ENCODE measurements at places on chromosomes 3 and 15.

- peak; percentile 25 for DNase-seq
These were observed 682 bp downstream of the ITPKA start for GRCh38 chr15:41494190-41494921.

DNA sequence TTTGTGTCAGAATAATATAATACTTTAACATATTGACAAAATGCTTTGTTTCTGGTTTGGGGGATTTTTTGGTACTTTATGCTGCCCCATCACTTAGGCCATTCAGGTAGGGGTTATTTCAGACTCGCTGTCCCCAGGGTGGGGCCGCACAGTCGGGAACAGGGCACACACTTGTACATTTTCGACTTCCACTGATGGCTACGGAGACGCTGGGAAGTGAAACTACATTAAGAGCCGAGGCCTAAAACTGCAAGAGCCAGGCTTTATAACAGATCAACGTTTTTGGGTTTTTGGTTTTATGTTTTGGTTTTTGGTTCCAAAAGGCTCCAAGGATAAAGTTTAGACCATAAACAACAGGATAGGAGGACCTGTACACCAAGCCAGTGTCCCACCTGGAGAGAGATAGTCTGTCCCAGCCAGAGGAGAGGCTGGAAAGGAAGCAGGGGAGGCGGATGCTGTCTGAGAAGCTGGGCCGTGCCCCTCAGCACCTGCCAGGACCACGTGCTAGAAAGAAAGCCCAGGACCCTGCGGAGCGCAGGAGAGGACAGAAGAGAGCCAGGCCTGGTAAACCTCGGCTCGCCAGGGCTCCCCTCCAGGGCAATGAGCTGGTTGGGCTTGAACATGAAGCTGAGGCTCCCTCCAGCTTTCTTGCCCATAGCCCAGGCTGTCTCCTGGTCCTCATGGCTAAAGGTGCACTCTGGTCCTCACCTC is 111.7 kb downstream of the CHSY1 start:
- no peak for DNase-seq

GRCh38 chr3:72062017-72062416 is 277.1 kb upstream of the PROK2 start:
- DNase-seq, result no peak

DNA sequence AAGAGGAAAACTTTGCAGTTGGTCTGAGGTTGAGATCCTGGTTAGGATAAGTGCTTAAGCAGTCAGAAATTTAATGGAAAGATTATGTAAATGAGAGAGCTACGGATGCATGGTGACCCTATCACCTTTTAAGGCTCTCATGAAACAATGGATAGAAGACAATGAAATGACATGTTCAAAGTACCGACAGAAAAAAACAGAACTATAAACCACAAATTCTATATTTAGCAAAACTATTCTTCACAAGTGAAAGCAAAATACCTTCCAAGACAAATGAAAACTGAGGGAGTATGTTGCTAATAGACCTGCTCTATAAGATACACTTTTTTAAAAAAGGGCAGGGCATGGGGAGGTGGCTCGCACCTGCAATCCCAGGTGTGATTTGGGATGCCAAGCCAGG is 32.2 kb downstream of the DNAAF4 start:
- no peak for DNase-seq

DNA sequence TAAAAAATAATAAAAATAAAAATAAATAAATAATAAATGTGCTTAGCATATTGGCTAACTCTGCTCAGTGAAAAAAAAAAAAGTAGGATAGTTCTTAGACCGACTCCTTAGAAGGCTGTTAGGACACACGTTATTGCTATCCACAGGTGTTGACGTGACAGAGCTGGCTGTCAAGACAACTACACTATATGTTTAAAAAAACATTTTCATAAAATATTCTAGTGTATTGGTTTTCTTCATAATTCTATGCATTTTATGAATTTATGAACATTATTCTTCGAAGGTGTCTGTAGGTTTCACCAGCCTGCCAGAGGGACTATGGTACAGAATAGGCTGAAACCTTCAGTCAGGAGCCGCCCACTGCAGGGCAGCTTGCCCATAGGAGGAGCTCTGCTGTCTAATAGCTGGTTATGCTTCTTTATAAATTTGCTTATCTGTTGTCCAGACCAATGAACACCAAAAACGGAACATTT is 9.2 kb downstream of the TM4SF1 start:
- DNase-seq, result peak; percentile 73

DNA sequence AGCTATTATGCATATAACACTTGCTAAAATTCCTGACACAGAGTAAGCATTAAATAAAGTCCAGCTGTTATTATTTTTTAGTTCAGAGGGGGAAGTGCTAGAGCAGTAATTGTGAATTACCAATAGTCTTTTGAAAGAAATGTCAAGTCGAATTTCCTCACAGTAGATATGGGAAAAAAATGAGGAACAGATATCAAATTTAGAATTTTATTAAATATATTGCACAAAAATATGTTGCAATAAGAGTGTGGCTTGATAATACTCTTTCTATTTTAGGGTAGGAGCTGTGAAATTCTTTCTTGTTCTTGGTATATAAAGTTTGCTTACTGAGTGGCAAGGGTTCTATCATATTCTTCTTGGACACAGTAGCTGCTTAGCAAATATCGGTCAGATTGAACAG is 181.3 kb downstream of the NFKBIZ start:
- DNase-seq, result no peak

- no peak for DNase-seq
These were observed 191.5 kb upstream of the DPH6 start for GRCh38 chr15:35737441-35737840.

GRCh38 chr3:3160826-3161225 is 18.7 kb downstream of the CRBN start:
- no peak for DNase-seq

GRCh38 chr3:6862041-6862879 is 1.3 kb downstream of the GRM7 start:
- DNase-seq, result no peak

DNA sequence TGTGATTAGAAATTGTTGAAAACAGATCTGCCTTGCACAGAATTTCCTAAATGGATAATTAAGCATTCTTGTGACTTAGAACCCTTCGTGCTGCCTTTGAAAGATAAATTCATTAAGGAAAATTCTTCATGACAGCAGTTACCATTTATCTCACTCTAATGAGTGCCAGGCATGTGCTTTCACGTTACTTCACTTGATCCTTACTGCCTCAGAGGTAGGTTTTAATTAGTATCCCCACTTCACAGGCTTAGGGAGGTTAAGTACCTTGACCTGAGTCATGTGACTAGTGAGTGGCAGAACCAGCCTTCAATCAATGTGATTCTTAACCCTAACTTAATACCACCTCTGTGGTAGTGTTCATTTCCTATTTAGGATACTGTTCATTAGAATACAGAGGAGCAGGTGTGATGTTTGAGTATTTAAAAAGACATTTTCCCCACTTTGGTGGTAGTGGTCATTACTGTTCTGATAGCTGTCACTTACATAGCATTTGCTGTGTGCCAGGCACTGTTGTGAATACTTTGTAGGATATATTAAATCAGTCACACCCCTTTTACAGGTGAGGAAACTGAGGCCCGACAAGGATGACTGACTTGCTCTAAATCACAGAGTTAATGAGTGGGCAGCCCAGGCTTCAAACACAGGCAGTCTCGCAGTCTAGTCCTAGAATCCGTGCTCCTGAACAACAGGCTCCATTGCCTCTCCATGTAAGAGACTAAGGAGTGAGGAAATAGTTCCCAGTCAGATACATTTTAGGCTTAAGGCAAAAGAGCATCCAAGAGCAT is 57.9 kb downstream of the RLBP1 start:
- no peak for DNase-seq

GRCh38 chr3:64908251-64908685 is 220.5 kb upstream of the ADAMTS9 start:
- peak; percentile 43 for DNase-seq

GRCh38 chr3:48369693-48370332 is 2.2 kb upstream of the FBXW12 start:
- DNase-seq, result no peak

GRCh38 chr3:170734735-170735065 is 135.3 kb downstream of the RPL22L1 start:
- DNase-seq, result no peak

DNA sequence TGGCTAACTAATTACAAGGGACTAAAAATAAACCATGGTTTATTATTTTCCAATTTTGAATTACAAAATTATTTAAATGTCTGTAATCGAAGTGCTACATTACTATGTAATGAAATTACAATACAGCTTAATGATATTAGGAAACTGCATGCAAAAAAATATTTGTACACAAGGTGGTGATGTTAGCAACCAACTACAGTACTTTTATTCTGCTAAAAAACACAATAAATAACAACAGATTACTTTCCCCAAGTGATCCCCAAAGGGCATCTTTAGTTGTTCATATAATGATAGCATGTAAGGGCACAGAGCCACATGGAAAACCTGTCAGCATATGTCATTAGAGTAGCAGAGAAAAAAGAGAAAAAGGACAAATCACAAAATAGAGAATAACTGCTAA is 147.5 kb upstream of the SOX2 start:
- no peak for DNase-seq

GRCh38 chr3:151203051-151203420 is at the start of gene GPR171:
GPR171 (minus strand) TSS chr3:151203216; CDS start chr3:151199386, 3,830 bp downstream.
- DNase-seq, result no peak

DNA sequence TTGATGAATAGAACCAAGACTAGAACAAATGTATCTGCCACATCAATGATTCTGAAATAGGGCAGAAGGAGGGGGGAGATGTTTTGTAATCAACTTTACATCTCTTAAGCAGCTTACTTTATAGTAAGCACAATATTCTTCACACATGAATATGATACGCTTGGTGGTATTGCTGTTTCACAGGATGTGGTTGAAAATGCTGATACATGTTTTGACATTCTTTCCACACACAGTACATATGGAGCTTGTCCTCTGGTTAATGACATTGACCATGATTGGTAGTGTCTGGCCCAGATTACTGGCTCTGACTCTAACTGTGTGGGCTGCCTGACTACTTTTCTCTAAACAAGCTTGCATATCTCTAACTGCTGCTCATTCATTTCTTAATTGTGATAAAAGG is 168.9 kb downstream of the KLHL25 start:
- DNase-seq, result no peak

DNA sequence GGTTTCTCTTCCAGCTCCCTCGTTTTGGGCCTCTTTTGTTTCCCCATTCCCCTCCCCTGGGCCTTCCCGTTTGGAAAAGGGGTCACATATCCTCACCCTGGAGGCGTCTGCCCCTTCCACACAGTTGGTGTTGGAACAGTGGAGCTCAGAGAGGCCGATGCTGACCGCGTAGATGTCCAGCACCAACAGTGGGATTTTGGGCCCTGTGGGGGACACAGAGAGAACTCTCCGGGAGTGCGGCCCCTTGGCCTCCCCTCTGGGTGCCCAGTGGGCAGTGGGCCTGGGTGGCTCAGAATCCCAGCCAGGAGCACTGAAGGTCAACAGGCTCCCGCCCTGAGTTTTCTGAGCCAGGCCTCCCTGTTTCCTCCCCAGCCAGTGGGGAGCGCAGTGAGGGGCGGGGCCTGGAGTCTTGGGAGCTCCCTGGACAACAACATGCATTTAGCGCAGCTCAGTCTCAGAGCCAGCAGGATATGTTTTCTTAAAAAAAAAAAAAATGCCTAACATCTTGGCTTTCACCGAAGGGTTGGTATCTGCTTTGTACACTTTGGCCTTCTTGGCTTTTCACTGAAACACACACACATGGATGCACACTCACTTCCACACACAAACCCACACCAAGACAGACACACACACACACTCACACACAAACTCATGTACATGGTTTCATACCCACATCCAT is 670 bp upstream of the ISLR start:
- no peak for DNase-seq

- no peak for DNase-seq
These were observed 21.8 kb downstream of the P2RY12 start for GRCh38 chr3:151362751-151363174.

- no peak for DNase-seq
These were observed 42.8 kb downstream of the TLE3 start for GRCh38 chr15:70054884-70055387.

GRCh38 chr3:195524171-195524896 is 18.8 kb downstream of the PPP1R2 start:
- no peak for DNase-seq

DNA sequence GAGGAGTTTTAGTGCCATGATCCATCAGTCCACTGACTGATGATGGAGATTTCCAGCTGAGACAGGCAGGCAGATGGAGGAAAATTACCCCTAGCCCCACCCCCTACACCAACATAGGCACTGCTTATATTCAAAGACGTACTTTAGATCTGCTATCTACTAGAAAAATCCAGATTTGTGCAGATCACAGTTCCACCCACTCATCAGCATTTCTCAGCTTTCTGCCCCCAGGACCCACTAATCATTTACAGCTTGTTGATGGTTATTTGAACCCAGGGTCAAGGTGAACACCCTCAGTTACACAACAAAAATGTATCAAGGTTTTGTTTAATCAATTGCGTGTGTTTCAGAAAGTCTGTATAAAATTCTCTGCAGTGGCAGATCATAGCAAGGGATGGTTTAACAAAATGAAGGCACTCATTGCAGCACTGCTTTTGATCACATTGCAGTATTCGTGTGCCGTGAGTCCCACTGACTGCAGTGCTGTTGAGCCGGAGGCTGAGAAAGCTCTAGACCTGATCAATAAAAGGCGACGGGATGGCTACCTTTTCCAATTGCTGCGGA is at the start of gene HRG:
Gene HRG, plus strand, starts transcription at position 390 of the 564 bp plus-strand sequence. Its CDS starts 18 bp downstream, at position 408.
- no peak for DNase-seq

GRCh38 chr3:29527246-29527645 is 246.4 kb downstream of the RBMS3 start:
- no peak for DNase-seq

- no peak for DNase-seq
These were observed 18.8 kb upstream of the SACM1L start for GRCh38 chr3:45670436-45670835.

DNA sequence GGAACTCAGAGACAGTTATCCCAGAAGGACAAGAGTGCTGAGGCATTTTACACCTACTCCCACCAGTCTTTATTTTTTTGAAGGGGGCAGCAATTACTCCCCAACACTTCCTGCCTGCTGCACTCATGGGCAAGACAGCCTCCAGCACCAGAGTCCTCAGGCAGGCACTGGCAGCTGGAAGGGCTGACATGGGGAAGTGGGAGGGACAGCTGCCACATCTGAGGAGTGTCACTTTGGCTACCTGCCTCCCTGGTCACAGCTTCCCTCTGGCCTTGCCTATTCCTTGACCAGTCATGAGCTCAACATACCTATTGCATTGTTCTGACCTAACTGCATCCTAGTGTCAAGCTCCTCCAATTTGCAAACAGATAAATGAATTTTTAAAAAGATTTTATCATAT is 10.2 kb upstream of the LACTB start:
- DNase-seq, result no peak

DNA sequence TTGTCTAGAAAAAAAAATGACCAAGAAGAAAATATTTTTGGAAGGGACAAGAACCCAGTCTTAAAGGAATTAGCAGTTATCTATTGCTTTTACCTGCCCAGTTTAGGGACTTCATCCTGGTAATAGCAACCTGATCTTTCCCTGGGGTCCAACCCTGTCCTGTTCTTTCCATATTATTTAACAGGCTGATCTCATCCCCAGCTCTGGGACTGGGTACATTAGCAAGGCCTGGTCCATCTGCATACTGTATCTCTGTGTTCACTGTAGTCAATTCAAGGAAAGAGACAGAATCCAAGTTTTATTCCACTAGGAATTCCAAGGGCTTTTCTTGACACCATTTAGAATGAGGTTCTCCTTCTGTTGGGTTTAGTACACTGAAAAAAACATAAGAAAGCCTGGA is 191.7 kb upstream of the GADL1 start:
- DNase-seq, result no peak

- no peak for DNase-seq
These were observed 139.3 kb downstream of the ZNF609 start for GRCh38 chr15:64599716-64600115.

All from Calu3 (cell line).